Spinal cord (tissue), 10 donors: ENCODE measurements at places on chromosomes 2 and 18. TPM values are rescaled to one million over a fixed set of nuclear protein-coding genes. Genes with fewer than 3 reads are reported as not detected.

RAB6D gene
- polyA plus RNA-seq: 9.0 TPM

PROM2 gene
- polyA plus RNA-seq: 5.9 TPM

DOK1 gene
- 11.0 TPM for polyA plus RNA-seq

HK2 gene
- 7.8 TPM for polyA plus RNA-seq

RGPD4 gene
- 0.14 TPM for polyA plus RNA-seq

REG3G gene
- not detected for polyA plus RNA-seq

FSHR gene
- polyA plus RNA-seq: not detected

DAPL1 gene
- 1.1 TPM for polyA plus RNA-seq

SCN1A gene
- polyA plus RNA-seq: 68.4 TPM

ANKRD36C gene
- 25.5 TPM for polyA plus RNA-seq

AGBL5 gene
- polyA plus RNA-seq: 51.7 TPM

GCKR gene
- 1.7 TPM for polyA plus RNA-seq

TAF1B gene
- polyA plus RNA-seq: 16.7 TPM

ASXL3 gene
- 17.4 TPM for polyA plus RNA-seq

NGEF gene
- polyA plus RNA-seq: 38.9 TPM

RNPEPL1 gene
- 38.3 TPM for polyA plus RNA-seq

GPR55 gene
- 0.12 TPM for polyA plus RNA-seq

PAX3 gene
- 13.7 TPM for polyA plus RNA-seq

IL36RN gene
- polyA plus RNA-seq: not detected

FAP gene
- 10.2 TPM for polyA plus RNA-seq

RUFY4 gene
- 0.32 TPM for polyA plus RNA-seq

SPC25 gene
- polyA plus RNA-seq: 10.4 TPM

MYO5B gene
- 3.1 TPM for polyA plus RNA-seq

POMC gene
- polyA plus RNA-seq: 4.3 TPM

SS18 gene
- polyA plus RNA-seq: 52.3 TPM

MAIP1 gene
- polyA plus RNA-seq: 23.4 TPM

RFX8 gene
- 1.4 TPM for polyA plus RNA-seq

LAMA1 gene
- polyA plus RNA-seq: 55.6 TPM

MALL gene
- polyA plus RNA-seq: 2.7 TPM

SLC40A1 gene
- 25.7 TPM for polyA plus RNA-seq

MARCHF4 gene
- polyA plus RNA-seq: 38.0 TPM

YES1 gene
- polyA plus RNA-seq: 66.6 TPM

LHCGR gene
- polyA plus RNA-seq: 0.44 TPM

EVX2 gene
- polyA plus RNA-seq: 1.1 TPM

ARHGEF4 gene
- polyA plus RNA-seq: 210 TPM

FHOD3 gene
- polyA plus RNA-seq: 53.4 TPM
